ENCODE measurements at places on chromosomes 5 and 9.

- DNase-seq, result no peak
These were observed 281.9 kb upstream of the NMUR2 start for GRCh38 chr5:152686931-152687330.

GRCh38 chr9:133029994-133030316 is 842 bp upstream of the GTF3C5 start:
- no peak for DNase-seq

DNA sequence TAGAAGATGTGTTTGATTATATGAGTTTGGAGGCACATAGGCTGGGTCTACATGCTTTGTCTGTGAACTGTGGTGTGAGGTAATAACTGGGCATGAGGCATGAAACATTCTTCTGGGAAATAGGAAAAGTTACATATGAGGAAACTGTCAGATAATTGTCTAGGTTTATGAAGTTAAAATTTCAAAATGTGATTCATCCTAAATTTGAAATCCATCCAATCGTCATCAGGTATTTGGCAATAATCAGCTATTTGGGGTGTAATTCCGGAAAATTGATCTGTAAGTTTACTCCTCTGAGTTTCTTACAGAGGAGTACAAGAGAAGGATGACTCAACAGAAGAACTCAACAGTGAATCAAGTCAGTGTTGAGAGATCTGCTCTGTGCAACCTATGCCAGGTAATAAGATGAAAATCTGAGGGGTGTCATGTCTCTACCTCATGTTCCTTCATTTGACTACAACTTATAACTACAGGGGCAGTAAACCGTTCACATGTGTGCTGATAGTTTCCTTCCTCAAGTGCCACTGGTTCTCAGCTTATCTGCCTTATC is 1171.6 kb upstream of the CDH18 start:
- DNase-seq, result no peak

GRCh38 chr9:129336130-129336528 is 158.1 kb upstream of the IER5L start:
- no peak for DNase-seq

- peak; percentile 58 for DNase-seq
These were observed 3.7 kb upstream of the EGR1 start for GRCh38 chr5:138461343-138462125.

- no peak for DNase-seq
These were observed 69.1 kb downstream of the PSAT1 start for GRCh38 chr9:78365748-78366697.

DNA sequence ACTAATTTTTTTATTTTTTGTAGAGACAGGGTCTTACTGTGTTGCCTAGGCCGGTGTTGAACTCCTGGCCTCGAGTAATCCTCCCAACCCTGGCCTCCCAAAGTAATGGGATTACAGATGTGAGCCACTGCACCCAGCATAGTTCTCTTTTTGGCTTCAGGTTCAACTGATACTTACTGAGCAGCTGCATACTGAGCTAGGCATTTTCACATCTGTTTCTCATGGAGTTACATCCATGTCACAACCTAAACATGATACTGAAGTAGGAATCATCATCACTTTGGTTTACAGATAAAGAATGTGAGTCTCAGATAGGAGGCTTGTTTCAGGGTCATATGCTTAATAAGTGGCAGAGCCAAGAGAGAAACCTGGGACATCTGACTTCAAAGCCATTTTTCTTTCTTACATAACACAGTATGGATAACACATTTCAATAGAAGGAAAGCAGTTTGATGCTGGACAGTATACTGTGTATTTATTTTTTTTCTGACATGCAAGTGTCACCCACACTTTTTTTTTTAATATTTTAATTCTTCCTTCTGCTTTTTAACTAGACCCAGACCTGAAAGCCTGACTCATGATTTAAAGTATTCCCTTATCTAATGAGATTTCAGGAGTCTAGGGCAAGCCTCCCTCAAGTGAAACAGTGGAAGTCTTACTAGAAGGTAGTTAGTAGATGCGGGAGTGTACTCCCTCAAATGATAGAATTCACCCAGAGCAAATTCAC is 90.8 kb downstream of the HACD4 start:
- no peak for DNase-seq

GRCh38 chr9:4923141-4923540 is 61.9 kb upstream of the JAK2 start:
- no peak for DNase-seq

All from right cardiac atrium (tissue), 5 donors.